ENCODE measurements at places on chromosomes 16 and 17. TPM values are rescaled to one million over a fixed set of nuclear protein-coding genes. Genes with fewer than 3 reads are reported as not detected.

DNA sequence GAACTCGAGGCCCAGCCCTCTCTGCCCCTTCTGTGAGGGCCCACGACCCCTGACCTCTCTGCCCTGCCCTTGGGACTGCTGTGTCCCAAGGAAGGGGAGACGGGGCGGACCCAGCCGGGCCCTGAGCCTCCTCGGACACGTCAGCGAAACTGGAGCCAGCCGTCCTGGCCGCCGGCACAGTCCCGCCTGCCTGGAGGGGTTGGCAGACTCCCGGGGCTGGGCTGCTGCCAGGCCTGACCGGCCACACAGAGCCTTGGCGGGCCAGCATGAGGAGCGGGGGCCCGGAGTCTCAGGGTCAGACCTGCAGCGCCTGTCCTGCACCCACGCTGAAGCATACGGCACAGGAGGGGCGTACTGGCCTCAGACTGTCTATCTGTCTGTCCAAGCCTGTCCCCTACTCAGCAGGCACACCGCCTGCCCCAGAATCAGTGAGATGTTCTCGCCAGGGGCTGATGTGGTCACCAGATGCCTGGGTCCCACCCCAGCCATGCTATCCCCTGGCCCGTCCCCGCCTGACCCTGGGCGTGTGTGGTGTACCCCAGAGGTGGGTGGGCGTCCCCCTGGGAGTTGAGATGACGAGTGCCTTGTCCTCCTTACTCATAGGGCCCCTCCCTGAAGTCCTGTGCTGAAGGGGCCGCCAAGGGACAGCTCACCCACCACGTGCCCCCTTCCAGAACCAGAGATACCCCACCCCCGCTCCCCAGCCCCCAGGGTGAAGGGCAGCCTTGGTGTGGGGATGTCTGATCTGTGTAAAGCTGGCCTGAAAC, 4.7 kb downstream of the VASN start:
- peaks cover 10% of the 10 kb centered on the region for H3K4me1 ChIP-seq
- no peak for DNase-seq
- H3K27me3 ChIP-seq, result peaks cover 18% of the 10 kb centered on the region

- H3K4me3 ChIP-seq, result no peak overlapping the region
- H3K27me3 ChIP-seq, result no peaks in the 10 kb centered on the region
- H3K27ac ChIP-seq, result no peak overlapping the region
- H3K36me3 ChIP-seq, result peaks cover 22% of the 10 kb centered on the region
Observed at GRCh38 chr16:10988879-10989278, 44.5 kb downstream of the CLEC16A start.

DNA sequence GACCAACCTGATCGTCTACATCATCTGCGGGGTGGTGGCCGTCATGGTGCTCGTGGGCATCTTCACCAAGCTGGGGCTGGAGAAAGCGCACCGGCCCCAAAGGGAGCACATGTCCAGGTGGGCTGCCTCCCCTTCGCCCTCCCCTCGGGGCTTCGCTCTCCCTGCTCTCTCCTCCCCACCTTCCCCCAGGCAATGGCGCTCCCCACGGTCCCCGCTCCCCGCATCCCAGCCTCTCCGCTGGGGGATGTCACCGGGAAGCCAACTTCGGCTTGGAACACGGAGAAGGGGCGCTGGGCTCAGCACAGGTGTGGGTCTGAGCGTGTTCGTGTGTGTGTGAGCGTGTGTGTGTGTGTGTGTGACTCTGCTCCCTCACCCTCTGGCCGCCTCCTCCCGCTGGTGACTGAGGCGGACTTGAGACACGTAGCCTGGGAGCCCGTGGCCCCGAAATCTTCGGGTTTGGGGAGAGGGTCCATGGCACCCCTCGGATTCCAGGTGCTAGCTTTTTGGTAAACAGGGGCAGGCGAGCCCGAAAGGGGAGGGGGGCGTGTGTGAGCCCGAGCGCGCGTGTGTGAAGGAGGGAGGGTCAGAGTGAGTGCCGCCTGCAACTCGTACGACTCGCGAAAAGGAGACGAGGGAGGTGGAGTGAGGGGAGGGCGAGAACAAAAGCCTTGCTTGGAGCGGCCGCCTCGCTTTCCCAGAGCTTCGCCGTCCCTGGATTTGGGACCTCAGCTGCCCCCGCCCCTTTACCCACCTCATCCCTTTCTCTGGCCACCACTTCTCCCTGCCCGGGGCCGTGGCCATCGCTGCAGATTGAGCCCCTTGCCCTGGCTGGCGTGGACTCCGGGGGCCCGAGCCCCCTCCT, 1.3 kb downstream of the SHISA9 start:
- H3K4me3 ChIP-seq, result no peak overlapping the region
- no peak for DNase-seq
- H3K36me3 ChIP-seq, result no peaks in the 10 kb centered on the region
- no peak overlapping the region for H3K27ac ChIP-seq
- peaks cover 59% of the 10 kb centered on the region for H3K27me3 ChIP-seq

HP gene
- total RNA-seq, result 5.3 TPM

CSH1 gene
- 2.3 TPM for total RNA-seq

Measured in thymus (tissue), 14 donors.